ENCODE measurements at places on chromosomes 11 and 22.

DNA sequence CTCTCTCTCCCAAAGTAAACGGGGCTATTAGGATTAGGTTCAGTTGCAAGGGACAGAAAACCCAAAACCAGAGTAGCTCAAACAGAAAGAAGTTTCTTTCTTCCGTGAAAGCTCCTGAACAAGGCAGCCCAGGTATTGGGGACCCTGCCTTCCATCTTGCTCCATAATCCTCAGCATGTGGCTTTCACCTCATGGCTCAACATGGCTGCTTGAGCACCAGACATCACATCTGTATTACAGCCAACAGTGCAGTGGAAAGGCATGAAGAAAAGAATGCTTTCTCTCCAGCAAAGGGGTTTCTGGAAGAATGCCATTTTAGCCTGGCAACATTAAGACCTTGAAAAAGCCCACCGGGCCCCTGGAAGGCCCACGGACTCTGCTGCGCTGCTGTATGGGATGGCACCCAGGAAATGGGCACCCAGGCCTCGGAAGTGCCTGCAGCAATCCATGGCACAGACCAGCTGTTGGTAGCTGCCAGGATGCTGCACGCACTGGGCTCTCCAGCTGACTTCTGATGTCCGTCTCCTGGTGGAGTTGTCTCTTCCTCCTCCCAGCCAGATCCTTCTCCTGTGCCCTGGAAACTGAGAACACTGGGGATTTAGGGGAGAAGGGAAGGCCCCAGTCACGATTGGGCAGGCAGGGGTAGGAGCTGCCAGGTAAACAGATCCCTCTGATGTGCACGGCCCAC lies 22.6 kb downstream of the PDGFB start:
- DNase-seq: no peak

DNA sequence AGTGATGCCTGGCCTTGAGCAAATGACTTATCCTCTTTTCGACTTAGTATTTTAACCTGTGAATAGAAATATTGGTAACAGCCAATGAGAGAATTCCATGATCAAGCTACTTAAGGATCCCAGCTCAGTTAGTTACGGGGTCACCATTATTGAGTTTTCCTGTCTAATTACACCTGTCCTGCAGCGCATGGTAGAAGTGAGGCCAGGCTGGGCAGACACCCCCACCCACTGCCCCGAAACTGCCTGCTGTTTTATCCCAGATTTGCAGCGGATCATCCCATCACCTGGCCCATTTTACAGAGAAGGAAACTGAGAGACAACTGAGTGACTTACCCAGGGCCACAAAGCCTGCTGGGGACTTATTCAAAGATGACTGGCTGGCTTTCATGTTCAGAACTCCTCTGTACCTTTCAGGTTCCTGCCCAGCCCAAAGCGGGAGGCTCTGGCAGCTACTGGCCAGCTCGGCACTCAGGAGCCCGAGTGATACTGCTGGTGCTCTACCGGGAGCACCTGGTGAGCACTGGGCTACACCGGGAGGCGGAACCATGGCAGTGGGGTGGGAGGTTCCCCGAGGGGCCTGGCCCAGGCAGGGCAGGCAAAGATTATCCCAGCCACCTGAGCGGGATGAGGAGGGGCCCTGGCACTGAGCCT lies 1.4 kb downstream of the MUS81 start:
- no peak for DNase-seq

- DNase-seq: peak; percentile 75
These were observed 132.0 kb downstream of the BUD13 start for GRCh38 chr11:116640641-116641402.

DNA sequence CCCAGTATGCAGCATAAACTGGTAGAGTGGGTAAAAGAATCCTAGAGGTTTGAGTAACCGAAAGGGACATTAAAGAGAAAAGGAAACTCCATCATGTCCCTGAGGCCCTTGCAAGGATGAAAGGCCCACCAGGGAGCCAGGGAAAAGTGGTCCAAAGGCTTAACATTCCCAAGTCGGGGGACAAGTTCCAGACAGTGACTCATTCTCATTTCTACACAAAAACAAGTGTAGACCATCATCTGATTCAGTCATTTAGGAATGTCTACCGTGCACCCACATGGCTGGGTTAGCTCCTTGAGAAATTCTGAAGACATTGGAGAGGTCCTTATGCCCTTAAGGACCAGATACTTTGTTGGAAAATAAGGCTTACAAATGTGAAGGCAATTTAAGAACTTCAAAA lies 4.8 kb upstream of the NOX4 start:
- no peak for DNase-seq

GRCh38 chr11:97019754-97020153 lies 629.9 kb downstream of the JRKL start:
- DNase-seq: no peak

DNA sequence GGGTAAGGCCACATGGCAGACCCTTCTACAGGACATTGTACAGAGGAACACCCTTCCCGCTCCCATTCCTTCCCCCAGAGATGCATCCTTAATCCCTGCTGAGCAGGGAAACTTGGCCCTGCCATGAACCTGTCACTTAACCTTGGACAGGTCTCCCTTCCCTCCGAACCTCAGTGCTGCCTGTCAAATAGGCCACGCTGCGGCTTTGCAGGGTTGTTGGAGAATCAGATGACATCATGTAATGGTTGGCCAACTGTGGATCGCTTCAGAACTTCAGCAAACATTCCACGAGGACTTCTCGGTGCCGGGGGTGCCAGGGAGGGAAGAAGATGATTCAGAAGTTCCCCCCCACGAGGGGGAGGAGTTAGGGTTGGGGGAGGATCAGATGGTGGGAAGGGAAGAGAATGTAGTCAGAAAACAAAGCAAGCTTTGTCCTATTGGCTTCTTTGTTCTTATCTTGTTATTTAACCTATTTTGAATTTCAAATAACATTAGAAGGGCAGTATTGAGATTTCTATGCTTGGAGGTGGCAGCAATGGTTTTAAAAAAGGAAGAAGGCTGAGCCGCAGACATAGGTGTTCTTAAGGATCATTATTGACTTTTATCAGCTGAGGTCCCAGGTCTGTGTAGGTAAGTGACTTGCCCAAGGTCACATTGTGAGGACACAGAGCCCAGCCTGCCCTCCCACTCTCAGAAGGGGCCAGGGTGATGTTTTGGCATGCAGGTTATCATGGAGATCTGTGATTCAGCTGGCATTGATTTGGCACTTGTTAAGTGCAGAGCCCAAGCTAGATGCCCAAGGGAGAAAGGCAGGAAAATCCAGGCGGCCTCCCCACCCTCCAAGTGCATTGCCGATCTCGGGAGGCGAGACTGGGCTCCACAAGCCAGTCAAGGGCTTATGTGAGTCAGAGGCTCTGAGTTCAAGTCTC lies 3.1 kb downstream of the CDC42EP1 start:
- no peak for DNase-seq

DNA sequence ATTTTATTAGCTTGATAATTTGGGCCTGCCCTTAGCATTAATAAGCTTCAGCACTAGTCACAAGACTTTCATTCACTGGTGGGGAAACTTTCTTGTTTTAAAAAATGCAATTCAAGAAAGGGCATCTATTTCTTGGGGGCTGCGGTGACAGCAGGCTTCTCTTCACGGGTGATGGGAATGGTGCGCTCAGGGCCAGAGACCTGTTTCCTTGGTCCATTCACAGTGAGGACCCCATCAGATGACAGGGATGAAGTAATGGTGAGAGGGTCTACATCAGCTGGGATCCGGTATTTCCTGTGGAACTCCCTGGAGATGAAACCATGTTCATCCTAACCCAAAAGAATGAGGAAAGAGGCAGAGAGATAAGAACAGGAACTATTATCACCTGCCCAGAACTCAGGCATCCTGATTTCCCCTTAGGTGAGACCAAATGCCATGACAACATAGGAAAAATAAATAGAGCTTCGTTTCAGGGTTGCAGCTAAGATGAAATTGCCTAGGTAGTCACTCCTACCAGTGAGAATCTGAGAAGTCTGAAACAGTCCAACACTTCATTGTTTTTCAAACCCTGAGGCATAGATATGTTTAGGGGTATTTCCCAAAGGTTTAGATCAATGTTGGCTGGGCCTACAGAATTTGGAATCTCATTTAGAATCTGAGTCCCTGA lies 2.8 kb downstream of the CRYAB start:
- no peak for DNase-seq

- DNase-seq: no peak
These were observed 20.5 kb downstream of the IL17REL start for GRCh38 chr22:49991907-49992533.

GRCh38 chr11:56890584-56891305 lies 98.0 kb upstream of the OR5AK2 start:
- DNase-seq: no peak

GRCh38 chr11:121929581-121929980 lies 186.4 kb downstream of the BLID start:
- DNase-seq: peak; percentile 75

DNA sequence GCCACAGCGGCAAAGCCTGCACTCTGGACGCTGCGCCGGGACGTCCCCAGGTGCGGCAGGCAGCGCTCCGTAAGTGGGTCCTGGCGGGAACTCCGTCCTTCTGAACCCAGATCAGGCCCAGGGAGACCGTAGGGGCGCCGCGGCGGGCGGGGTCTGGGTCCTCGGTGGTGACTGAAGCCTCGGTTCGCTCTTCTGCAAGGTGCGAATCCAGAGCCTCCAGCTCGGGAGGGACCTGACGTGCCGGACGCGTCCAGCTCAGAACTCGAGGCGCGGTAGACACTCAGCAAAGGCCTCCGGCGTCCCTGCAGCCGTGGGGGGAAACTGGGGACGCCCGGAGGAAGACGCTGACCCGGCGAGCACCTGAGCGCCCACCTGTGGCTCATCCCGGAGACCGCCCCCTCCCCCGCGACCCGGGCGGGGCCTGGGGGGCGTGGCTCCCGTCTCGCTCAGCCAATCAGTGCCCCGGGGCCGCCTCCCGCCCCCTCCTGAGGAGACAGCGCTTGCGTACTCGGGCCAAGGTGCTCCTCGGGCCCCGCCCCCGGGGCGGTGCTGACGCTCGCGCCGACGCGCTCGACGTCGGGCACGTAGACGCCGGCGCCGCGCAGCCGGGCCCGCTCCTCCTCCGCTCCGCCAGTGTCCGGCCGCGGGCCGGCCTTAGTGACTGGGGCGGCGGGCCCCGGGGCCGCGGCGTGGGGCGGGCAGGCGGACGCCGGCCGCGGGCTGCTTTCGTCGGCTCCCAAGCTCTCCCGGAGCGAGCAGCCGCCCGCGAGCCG lies at the start of gene PPFIA1:
TSS of gene PPFIA1 (plus strand) at position 587 of the 773 bp plus-strand sequence. CDS start 1,483 bp downstream, outside the sequence.
- peak; percentile 96 for DNase-seq

- peak; percentile 30 for DNase-seq
These were observed 24.0 kb upstream of the SMIM38 start for GRCh38 chr11:69131644-69132300.

- DNase-seq: no peak
These were observed 6.4 kb downstream of the MMP12 start for GRCh38 chr11:102868339-102868738.

DNA sequence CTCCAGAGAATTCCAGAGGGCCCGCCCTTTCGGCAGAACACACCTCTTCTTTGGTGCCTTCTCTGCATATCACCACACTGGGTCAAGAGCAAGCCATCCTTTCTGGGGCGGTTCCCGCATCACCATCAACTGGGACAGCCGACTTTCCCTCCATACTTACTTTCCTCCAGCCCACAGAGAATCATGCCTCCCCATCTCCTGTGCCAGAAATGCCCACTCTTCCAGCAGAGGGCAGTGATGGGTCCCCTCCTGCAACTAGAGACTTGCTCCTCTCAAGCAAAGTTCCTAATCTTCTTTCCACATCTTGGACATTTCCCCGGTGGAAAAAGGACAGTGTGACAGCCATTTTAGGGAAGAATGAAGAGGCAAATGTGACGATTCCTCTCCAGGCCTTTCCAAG lies 157.7 kb downstream of the C11orf91 start:
- DNase-seq: no peak

DNA sequence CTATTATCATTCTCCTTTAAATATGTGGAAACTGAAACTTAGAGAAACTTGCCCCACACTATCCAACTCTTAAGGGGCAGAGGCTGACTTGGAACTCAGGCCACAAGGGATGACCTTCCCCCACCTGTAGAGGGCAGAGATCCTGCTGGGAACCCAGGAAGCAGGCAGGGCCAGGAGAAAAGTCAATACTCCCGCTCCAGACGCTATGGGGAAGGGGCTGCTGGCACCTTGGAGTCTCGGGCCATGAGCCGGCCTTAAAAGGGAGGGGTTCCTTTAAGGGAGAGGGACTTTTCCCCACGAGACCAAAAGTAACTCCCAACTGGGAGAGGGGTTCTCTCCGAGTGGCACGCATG lies 620 bp upstream of the ANO5 start:
- peak; percentile 11 for DNase-seq

DNA sequence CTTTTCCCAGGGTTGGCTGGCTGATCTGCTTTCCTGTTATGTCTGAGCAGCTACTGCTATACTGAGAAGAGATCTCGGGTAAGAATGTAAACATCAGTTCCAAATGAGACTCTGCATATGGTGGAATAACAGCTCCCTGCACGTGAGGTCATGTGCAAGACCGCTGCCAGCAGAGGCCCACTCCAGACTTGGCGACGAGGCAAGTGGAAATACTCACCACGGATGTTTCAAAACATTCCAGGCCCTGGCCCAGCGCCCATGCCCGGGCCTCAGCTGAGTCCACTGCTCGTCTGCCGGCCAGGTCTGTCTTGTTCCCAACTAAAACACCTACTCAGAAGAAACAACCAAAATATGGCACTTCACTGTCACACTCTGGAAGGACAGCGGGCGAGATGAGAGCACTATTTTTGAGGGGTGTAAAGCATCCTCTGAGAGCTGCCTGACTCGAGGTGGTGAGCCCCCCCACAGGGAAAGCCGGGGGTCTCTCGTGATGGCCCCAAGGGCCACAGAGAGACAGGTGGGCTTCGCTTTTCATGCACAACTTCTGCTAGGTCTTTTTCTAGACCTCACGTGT lies 13.1 kb downstream of the IFT27 start:
- no peak for DNase-seq

DNA sequence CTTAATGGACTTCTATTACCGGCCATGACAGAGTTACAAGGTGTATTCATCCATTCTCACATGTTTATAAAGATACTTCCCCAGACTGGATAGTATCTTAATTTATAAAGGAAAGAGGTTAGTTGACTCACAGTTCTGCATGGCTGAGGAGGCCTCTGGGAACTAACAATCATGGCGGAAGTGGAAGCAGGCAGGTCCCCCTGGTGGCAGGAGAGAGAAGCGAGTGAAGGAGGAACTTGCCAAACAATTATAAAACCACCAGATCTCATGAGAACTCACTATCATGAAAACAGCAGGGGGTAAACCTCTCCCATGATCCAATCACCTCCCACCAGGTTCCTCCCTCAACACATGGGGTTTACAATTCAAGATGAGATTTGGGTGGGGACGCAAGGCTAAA lies 170.0 kb upstream of the PDGFD start:
- no peak for DNase-seq

Measured in NCI-H1105 (cell line).